ENCODE measurements at places on chromosomes 7 and 10. TPM values are rescaled to one million over a fixed set of nuclear protein-coding genes. Genes with fewer than 3 reads are reported as not detected.

KAZALD1 gene
- total RNA-seq: 4.7 TPM

ANK3 gene
- 203 TPM for total RNA-seq

ZNF727 gene
- total RNA-seq: 6.8 TPM

TMEM176B gene
- total RNA-seq: 78.8 TPM

DNA sequence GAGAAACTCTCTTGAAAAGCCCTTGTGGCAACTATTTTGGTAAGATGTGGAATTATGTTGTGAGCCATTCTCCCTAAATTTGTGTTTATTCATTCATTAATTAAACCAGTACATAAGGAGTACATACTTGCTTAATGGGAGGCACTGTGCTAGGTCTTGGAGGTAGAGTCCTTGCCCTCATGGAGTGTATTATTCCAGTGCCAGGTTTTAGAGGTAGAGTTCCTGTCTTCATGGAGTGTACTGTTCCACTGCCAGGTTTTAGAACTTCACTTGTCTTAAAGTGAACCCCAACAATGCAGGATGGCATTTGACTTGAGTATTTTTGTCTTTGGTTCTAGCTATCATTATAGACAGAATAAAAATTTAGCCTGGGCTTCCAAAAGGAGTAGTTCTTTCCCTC, 8.8 kb downstream of the MXI1 start:
- DNase-seq: no peak

GRCh38 chr7:17131983-17132655, 166.3 kb upstream of the AHR start:
- no peak for DNase-seq

GRCh38 chr7:66043681-66044497, 31.7 kb upstream of the ASL start:
- DNase-seq: peak; percentile 65

DNA sequence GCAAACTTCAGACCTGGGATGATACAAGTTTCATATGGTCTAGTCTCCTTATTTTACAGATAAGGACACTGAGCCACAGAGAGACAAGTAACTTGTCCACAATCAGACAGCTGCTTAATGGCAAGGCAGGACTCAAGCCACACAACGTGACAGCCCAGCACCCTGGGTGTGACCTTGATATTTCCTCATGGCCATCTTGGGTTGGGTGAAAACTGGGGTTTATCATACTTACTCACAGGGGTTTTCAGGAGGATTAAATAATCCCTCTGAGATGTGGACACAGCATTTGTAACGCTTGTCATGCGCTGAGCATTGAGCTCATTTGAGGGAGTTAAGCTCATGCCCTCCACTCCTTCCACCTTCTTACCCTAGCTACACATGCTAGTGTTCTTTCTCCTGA, 58.0 kb downstream of the ABLIM1 start:
- DNase-seq: no peak

GRCh38 chr7:117825132-117825531, 48.1 kb downstream of the CTTNBP2 start:
- no peak for DNase-seq

DNA sequence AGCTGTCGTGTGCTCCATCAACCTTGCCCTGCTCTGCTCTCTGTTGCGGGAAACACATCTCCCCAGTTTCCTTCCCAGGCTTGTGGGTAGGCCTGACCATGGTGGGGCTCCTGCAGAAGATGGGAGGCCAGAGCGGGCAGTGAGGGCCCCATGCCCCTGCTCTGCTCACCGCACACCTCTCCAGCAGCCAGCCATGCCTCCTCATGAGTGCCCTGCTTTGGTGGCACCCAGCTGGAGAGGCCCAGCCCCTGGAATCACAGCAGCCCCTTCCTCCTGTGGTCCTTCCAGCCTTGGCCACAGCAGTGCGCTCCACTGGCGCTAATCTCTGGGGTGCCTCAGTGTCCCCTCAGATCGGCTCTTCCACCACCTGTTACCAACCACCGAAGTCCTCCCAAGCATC, 4.2 kb upstream of the OPN4 start:
- DNase-seq: no peak

GRCh38 chr7:120442838-120443237, 169.9 kb downstream of the KCND2 start:
- DNase-seq: no peak

DNA sequence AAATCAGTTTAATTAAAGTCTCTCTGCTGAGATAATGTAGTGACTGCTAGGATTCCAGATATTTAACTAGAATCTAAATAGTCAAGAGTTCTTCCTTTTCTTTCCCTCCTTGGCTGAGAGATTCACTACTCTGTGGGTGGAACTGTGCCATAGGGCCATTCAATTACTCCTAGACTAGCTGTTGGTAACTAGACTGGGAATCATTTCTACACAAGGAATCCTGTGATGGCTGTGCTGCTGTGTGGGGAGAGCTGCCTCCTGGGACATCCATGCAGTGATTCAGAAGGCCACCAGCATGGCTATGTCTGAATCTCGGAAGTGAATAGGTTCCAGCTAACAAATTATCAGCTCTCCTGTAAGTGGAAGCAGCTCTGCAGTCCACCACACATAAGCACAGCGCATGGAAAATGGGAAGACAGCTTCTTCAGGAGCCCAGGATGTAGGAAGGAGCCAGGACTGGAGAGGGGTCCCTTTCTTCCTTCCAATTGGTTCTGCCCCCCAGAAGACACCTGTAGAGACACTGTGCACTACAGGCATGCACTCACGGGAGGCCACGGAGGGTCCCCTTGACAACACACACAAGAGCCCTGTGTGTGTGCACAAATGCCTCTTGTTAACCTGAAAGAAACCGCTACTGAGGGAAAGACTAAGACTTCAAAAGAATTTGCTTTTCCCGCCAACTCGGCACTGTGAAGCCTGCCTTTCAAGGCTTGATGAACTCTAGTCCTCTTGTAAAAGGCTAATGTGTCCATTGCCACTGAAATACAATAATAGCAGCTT, 66.5 kb downstream of the SCRN1 start:
- DNase-seq: no peak
